Psoas muscle (tissue), 8 donors: ENCODE measurements at places on chromosomes 4 and X. TPM values are rescaled to one million over a fixed set of nuclear protein-coding genes. Genes with fewer than 3 reads are reported as not detected.
A peak's percentile ranks its signal among the peaks of the same experiment; 100 is the strongest.

GRCh38 chrX:69987691-69988090 is 62.0 kb downstream of the AWAT2 start:
- no peak for DNase-seq

Gene CPE
- total RNA-seq, result 12.2 TPM

- no peak for DNase-seq
Observed at GRCh38 chrX:110992611-110993010, 103.4 kb upstream of the PAK3 start.

DNA sequence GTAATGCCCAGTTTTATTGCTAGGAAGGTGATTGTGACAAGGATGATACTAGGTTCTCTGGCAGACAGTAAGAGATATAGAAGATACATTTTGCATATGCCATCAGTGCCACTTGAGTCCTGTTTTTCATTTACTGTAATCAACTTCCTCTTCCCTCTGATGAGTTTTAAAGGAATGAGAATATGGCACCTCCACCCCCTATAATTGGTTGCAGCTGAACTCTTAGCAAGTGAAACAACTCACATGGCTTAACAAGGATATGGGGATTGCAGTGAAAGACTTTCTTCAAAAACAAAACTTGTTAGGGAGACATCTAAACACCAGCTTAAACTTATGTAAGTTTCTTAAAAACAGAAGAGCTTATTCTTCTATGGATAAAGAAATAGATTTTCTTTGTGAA is 90.0 kb downstream of the AREG start:
- no peak for DNase-seq

DNA sequence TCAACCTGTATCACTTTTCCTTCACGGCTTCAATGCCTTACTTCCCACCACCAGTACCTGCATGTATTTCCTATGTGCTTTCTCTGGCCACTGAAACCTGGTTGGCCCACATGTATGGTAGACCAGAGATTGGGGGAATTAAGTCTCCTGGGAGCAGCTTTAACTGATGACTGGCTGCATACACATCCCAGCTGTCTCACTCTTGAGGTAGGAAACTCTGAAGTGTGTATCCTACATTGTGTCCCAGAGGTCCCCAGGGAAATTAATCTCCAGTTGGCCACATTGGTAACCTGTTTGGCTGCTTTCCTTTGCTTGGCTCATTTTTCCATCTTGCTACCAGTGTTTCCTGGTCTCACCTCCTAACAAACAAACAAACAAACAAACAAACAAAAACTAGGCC is 124.4 kb downstream of the ZNF827 start:
- DNase-seq, result no peak

DNA sequence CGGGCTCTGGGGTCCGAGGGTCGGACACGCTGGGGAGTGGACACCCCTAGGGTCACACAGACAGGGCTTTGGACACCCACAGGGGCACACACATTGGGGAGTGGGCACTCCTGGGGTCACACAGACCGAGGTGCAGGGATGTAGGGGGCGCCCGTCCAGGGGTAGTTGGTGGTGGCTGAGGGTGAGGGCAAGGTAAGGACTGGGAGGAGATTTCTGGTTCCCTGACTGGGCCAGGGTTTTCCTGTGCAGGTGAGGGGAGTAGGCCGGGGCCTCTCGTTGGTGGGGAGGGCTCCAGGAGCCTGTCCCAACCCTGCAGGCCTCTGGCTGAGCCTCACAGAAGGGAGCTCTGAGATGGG is 21.9 kb upstream of the WDR45 start:
- DNase-seq, result no peak

- DNase-seq, result no peak
Observed at GRCh38 chrX:40144576-40144975, 46.8 kb upstream of the BCOR start.

DNA sequence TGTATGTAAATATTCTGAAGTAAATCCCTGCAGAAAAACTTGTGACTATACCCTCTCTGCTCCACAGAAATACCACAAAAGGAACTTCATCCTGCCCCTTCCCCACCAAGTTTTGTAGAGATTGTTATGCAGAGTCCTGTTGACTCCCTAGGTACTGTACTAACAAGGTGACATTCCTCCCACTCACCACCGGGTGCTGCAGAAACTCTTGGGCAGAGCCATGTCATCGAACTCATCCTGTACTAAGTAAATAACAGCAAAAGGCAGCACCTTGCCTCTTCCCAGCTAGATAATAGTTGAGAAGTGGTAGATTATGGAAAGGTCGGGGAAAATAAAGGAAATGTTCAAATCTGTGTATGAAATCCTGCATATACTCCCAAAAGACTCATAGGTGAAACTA is 233.3 kb downstream of the STPG2 start:
- no peak for DNase-seq

- no peak for DNase-seq
Observed at GRCh38 chrX:106905064-106905708, 2.0 kb upstream of the RIPPLY1 start.

DNA sequence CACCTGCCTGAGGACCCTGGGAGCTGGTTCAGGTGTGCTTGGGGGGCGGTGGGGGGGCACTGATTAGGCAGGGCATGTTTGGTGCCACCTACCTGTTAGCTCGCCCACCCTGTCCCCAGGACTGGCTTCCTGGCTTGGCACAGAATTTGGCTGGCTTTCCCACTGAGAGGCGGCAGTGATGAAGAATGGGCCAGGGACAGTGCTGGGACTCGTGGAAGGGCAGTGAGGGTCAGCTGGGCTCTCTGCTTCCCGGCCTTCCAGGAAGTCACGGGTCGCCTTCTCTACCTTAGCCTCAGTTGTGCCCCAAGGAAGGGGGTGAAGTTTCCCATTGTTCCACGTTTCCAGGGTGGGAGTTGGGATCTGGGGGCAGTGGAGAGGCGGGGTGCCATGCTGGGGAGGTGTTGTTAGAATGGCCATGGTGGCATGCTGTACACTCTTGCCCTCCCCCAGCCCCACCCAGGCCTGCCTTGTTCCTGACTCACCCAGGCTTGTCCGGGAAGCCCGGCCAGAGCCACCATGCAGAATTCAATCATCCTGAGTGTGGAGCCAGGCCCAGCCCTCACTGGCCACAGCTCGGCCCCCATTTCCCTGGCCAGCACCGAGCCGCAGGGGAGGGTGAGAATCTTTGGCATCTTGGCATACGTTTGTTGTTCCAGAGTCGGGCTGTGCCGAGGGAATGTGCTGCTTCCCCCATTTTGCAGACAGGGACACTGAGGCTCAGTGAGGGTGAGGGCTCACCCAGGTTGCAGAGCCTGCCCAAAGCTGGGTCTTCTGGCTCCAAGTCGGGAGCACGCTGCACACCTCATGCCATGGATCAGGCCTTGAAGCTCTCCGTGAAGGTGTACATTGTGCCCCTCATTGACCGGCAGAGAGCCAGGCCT is 21.9 kb upstream of the GPR78 start:
- no peak for DNase-seq

Gene SPIN4
- total RNA-seq, result 0.18 TPM

DNA sequence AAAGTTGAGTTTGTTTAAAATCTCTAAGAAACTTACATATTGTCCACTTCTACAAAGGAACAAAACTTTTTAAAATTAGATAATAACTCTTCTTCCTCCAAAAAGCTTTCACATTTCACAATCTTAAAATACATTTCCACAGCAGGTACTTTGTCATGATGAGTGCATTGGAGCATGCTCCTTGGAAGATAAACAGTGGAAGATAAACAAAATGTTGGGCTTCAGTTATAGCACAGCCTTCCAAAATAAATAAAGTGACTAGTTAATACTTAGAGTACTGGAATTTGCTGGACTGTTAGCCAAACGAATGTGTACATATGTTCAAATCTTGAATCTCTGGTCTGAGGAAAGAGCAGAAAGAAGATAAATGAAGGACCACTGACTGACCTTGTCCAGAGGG is 54.9 kb upstream of the PDE5A start:
- DNase-seq, result no peak

Gene TBX22
- total RNA-seq, result not detected

- DNase-seq, result no peak
Observed at GRCh38 chr4:61373901-61374440, 173.8 kb downstream of the ADGRL3 start.

- DNase-seq, result no peak
Observed at GRCh38 chrX:82087699-82088098, 885.8 kb downstream of the SH3BGRL start.

DNA sequence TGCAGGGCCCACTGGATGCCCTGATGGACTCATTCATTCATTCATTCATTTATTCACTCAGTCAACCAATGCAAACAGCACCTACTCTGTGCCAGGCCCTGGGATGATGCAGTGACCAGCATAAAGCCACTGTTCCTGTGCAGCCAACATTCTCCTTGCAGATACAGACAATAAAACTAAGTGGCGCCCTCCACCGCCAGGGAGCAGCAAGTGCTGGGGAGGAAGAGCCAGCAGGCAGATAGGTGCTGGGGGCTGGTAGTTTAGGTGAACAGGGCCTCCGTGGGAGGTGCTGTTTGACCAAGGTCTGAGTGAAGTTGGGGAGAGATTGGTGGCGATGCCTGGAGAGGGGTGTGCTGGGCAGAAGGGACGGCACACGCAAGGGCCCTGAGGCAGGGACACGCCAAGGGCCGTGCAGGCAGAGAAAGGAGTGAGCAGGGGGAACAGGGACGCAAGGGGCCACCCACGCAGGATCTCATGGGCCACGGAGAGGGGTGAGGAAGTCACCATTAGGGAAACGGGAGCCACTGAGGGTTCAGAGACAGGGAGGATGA is 65.5 kb downstream of the WFS1 start:
- no peak for DNase-seq

Gene HSFX3
- total RNA-seq, result not detected

- DNase-seq, result no peak
Observed at GRCh38 chr4:31947101-31947500, 1226.9 kb downstream of the PCDH7 start.

DNA sequence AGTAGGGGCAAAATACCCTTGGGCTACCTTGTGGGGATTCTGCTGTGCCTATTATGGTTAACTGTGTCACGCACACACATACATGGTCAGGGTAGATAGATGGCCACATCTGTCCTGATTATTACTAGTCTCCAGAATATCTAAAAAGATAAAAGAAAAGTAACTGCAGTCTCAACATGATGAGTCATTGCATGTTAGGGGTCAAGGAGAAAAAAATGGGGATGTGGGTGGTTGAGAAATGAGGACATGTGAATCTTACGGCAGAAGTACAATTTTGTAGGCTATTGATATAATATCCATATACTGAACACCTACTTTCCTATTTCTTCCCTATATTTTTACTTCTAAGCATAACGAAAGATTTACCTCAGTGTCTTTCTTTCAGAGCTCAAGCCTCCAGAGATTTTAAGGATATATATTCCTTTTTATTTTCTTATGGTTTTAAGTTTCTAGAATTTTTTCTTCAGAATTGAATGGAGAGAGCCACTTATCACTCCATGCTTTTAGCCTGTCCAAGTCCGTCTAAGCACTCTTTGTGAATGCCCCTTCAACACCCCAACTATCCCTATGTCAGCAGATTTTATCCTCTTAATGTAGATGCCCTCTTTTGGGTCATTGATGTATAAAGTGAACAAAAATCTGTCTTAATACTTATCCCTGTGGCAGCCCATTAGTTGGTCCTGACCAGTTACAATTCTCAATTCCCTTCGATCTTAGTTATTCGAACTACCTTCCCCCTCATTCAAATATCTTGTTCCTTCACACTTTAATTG is 642.2 kb downstream of the IQCM start:
- DNase-seq, result no peak

DNA sequence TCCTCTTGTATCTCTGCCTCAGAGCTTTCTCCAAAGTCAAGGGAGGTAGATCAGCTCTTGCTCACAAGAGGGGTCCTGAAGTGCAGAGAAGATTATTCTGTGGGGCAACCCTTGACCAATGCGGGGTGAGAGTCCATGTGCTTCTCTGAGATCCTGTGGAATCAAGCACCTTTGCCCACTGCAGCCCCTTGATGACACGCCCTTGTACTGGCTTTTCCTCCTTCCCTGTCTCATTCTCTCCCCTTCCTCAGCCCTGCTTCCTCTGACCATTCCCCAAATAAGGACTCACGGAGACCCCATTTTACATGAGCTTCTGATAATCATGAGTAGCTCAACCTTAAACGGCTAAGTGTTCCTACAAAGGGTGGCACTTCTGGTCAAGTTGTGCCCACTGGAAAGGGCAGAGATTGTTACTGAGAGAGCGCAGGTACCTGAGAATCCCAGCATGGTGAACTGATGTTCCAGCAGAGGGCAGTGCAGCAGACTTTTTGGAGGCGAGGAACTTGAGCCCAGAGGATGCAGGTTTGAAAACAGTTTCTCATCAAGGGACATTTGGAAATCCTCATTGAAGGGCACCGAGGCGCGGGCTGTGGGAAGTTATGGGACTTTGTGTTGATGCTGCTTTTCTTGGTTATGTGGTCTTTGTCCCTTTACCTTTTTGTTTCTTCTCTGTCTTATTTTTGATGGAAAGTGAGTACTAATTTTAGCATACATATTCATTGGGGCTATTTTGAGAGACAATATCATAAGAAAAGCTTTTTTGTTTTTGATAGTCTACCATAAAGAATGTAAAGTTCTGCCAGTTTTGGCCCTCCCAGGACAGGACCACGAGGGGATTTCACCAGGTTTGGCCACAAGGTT is 201.3 kb downstream of the RBM46 start:
- peak; percentile 13 for DNase-seq

- DNase-seq, result no peak
Observed at GRCh38 chr4:111213531-111213930, 590.7 kb upstream of the PITX2 start.

GRCh38 chrX:140821280-140821679 is 111.7 kb downstream of the LINC00632 start:
- DNase-seq, result no peak

DNA sequence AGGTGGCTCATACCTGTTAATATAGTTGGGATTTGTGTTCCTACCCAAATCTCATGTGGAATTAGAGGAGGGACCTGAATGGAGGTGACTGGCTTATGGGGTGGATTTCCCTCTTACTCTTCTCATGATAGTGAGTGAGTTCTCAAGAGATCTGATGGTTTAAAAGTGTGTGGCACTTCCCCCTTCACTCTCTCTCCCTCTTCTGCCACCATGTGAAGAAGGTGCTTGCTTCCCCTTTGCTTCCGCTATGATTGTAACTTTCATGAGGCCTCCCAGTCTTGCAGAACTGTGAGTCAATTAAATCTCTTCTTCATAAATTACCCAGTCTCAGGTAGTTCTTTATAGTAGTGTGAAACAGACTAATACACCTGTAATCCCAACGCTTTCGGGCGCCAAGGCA is 28.3 kb upstream of the WDR19 start:
- no peak for DNase-seq

DNA sequence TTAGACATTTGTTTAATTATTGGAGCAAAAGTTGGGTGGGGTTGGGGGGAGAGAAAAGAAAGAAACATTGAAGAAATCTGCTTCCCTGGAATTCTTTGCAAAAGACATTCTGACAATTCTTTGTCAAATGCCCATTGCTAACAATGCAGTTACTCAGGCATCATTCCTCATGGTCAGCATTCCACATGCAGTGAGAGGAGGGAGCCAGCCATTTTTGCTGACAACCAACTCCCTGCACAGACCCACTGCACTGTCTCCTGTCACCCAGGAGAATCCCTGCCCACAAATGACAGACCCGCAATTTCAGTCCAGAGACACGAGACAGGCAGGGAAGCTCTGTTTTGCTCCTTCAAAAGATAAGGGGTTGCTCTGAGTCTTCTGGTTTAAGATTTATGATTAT is 985.1 kb upstream of the SLIT2 start:
- DNase-seq, result no peak
